CD4-positive, alpha-beta T cell treated with Interleukin-10 for 1 hour (primary cell): ENCODE measurements at places on chromosomes 16 and 17.

DNA sequence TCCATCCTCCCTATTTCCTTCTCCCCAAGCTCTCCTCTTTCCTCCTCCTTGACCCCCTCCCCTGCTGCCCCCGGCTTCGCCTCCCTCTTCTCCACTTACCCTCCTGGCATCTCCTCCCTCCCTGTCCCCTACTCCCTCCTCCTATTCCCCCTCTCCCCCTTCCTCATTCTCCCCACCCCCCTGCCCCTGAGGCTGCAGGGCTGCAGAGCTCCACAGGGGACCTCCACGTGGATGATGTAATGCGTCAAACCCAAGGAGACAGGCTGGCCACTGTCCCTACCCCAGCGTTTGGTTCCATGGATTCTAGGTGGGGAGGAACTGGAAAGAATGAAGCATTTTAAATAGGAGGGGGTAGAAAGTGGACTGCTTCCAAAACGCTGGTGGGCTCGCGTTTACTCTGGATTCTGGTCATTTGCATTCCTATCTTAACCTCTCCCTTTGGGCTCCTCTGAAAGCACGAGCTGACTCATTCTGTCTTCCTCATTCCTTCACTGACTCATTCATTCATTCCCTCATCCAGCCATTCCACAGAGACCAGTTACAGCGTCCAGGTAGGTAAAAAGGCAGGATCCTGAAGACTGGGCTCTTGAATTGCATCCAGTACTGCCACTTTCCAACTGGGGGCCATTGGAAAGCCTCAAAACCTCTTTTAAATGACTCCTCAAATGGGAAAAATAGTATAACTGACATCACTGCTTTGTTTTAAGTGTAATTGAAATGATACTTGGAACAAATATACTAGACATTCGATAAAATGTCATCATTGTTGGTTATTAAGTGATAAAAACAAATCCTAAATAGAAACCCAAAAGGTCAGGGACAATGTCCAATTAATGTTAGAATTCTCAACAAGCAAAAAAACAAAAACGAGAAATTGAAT, 943 bp upstream of the COTL1 start:
- DNase-seq, result no peak

DNA sequence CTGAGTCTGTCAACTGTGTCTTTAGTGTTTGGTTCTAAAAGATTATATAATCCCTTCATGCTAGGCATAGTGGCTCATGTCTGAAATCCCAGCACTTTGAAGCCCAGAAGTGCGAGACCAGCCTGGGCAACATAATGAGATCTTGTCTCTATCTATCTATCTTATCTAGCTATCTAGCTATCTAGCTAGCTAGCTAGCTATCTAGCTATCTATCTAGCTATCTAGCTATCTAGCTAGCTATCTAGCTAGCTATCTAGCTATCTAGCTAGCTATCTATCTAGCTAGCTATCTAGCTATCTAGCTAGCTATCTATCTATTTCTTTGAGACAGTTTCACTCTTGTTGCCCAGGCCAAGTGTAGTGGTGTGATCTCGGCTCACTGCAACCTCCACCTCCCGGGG, 43.8 kb downstream of the SPAG9 start:
- no peak for DNase-seq

GRCh38 chr16:1784977-1785845, 2.5 kb downstream of the NUBP2 start:
- DNase-seq, result no peak

DNA sequence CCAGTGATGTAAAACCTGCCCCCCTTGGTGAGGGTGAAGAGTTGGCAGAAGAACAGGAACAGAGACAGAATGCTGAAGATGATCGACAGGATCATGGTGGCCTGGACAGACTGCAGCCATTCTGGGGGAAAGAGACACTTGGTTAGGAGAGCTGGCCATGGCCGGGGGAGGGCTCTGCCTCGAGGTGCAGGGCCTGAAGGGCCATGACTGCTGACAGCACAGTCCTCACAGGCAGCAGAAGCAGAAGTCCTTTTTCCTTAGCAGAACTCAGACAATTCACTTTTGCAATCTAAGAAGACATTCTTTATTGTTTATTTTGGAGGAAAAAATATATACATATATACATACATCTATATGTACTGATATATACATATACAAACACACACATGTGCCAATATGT, 25.6 kb downstream of the PMP22 start:
- DNase-seq, result no peak

- no peak for DNase-seq
Measured at GRCh38 chr17:70608193-70608592, 438.9 kb downstream of the KCNJ2 start.
